RCC 7860 (cell line): ENCODE measurements at places on chromosomes 1 and 21.

GRCh38 chr1:201513498-201514243, 6.7 kb upstream of the CSRP1 start:
- DNase-seq: no peak

DNA sequence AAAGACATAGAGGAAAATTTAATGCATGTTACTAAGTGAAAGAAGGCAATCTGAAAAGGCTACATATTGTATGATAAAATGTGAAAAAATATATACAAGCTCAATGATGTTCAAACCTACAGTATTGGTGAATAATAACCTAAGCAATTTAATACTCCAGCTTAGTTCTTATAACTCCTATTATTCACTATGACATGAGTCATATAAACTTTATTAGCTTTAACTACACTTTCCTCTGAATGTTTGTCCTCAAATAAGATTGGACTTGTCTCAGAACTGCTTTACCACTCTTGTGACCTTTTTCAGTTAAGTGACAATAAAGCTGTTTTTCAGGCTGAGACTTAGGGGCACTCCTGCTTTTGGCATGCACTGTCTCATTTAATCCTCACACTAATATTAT, 50.9 kb downstream of the CNST start:
- DNase-seq: no peak

- no peak for DNase-seq
These were observed 35.1 kb upstream of the PRSS38 start for GRCh38 chr1:227780101-227781044.

- peak; percentile 36 for DNase-seq
These were observed 63.8 kb upstream of the ARHGAP29 start for GRCh38 chr1:94301186-94301585.

- DNase-seq: no peak
These were observed 30.0 kb upstream of the MACF1 start for GRCh38 chr1:39174390-39175081.

DNA sequence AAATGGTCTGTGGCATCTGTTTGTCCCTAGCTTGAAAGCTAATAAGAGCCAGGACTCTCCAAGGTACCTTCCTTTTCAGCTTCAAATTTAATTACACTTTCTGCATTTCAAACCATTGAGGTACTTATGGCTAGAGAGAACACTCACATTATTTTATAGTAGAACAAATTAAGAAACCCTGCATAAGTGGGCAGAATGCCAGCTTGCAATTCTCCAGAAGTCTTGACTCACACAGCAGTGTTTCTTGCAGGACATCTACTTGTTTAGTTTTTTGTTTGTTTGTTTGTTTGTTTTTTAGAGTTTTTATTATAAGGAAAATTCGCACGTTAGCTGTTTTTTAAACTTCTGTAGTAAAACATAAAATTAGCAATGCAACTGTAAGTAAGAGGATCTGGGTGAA, 397.2 kb downstream of the NEGR1 start:
- no peak for DNase-seq

DNA sequence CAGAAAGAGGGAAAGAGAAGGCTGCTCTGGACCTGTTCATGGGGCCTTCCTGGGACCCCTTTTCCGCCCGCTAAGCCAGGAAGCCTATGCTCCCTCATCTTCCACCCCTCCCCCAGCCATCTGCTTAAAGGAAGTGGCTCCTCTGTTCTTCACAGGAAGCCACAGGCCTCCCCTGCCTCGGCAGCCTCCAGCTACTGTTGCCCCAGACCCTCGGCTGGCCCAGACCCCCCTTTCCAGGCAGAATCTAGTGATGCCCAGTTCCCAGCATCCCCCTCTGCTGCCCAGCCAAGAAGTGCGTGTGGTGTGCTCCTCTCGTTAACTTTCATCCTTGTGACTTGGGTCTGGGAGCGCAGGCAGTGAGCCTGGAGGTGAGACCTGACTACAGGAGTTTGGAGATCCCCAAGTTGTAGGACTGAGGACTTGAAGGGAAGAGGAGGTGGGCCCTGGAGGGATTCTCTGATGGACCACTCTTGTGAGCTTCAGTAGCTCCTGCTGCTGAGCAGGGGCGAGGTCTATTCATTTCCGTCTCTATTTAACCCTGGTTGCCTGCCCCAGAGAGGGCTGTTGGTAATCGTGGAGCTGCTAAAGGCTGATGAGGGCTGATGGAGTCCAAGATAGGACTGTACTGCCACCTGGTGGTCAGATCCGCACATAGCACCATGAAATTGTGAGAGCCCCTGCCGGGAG, 9.1 kb downstream of the IFI6 start:
- peak; percentile 63 for DNase-seq

DNA sequence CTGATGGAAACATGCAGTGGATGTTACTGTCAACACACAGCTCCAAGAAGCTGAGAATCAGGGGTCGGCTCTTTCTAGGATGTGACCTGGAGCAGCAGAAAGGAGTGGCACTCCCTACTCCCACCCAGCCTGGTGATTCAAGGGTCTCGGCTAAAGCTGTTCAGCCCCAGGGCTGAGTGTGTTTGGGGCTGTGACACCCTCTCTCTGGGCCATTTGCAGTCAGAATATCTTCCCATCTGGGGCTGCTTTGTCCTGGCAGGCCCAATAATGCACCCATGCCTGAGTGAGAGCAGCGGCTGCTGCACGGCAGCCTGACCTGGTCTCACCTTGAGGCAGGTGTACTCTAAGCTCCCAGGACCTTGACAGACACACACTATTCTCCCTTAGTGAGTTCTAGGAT, 52.5 kb upstream of the AJAP1 start:
- no peak for DNase-seq

- no peak for DNase-seq
These were observed 550 bp upstream of the SYT11 start for GRCh38 chr1:155858800-155859233.

- DNase-seq: no peak
These were observed 17.7 kb downstream of the PTPRC start for GRCh38 chr1:198656500-198656932.

GRCh38 chr1:203553496-203553895, 59.5 kb downstream of the OPTC start:
- no peak for DNase-seq

DNA sequence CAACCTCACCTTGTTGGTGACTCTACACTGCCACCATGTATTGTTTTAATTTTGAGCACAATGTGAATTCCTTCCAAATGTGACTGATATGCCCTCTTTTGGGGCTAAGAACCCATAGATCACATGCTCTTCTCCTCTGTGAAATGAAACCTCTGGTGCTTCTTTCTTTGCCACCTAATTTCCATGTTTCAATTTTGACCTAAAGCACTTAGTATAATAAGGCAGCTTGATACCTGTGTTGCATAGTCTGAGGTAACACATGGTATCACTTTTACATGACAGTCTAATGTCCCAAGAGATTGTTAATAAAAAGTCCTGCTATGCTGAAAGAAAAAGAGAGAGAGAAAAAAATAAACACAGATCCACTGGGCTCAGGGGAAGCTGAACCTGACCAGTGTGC, 24.2 kb downstream of the CLEC20A start:
- DNase-seq: no peak

DNA sequence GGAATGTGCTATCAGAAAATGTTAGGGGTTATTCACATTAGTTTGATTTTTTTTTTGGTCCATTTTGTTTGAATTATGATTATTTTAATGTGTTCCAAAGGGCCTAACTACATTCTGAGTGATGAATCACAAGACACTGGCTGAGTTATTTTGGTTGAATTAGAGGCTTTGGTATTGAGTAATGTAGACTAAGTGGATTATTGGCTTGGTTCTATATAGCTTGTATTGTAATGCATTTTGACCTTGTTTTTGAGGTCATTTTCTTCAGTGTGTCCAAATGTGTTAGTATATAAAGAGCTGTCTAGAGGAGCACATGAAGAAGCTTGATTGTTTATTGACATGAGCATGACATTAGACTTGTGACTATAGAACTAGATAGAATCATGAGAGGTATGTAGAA, 3.4 kb downstream of the ZNF326 start:
- DNase-seq: no peak

DNA sequence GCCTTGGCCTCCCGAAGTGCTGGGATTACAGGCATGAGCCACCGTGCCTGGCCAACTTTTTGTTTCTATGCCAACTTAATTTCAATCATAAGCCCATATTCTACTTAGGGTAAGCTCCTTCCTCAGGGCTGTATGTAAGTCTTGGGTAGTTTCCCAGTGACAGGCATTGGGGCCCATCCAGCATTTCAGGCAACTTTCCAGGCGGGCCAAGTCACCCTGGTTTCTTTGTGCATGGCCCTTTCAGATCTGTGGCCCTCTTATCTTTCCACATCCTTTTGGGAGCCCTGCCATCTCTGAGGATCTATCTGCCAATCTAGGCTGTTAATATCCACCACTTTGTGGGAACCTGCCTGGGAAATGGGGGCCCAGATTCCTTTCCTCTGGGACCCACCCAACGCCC, 58.7 kb downstream of the TNN start:
- DNase-seq: no peak

GRCh38 chr1:157523774-157524493, 28.4 kb downstream of the FCRL5 start:
- no peak for DNase-seq

- peak; percentile 98 for DNase-seq
These were observed 22.6 kb downstream of the COL18A1 start for GRCh38 chr21:45427331-45428271.

GRCh38 chr1:10835421-10835820, 39.0 kb upstream of the CASZ1 start:
- no peak for DNase-seq

DNA sequence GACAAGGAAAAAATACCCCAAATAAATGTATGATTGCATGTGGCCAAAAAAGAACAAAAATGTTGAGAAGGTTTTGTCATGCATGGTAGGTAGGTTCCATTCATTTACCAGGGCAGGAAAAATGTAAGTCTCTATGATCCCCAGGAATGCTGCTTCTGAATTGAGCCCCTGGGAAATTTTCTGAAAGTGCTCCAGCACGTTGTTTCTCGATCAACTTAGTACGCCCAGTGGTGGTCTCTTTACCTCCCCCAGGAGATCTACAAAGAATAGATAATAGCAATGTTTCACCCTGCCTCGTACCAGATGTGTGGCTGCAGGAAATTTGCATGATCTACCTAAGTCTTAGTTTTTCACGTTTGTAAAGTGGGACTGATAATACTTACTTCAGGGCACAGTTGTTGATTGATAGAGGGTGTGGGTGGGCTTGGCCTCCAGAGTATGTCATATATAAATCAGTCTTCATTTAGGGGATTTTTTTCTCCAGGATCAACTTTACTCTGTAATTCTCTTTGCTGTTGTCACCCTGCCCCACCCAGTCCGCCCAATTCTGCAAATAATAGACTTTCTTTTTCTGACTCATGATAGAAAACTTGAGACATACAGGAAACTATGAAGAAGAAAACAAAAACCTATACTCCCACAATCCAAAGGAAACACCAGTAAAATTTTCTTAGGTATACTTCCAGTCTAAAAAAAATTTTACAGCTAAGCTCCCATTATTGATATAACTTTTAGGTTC, 462.0 kb upstream of the RUNX1 start:
- DNase-seq: no peak

DNA sequence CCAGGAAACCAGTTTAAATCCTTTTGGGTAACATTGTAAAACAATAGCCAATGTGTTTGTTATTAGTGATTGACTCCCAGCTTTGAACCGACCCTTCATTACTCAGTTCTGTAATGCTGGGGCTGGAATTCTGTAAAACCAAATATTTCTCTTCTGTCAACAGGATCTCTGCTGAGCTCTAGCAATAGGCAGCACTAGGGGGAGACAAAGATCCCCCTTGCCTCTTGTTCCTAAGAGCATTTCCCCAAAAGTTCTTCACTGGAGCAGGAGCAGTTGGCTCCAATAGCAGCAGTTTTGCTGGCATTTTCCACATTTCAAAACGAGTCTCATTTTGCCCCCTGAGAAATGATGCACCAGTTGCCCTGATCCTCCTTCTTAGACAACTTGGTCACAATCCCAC, 1671.1 kb downstream of the MRPL39 start:
- no peak for DNase-seq

GRCh38 chr1:80892539-80892938, 908.2 kb upstream of the ADGRL2 start:
- DNase-seq: no peak

DNA sequence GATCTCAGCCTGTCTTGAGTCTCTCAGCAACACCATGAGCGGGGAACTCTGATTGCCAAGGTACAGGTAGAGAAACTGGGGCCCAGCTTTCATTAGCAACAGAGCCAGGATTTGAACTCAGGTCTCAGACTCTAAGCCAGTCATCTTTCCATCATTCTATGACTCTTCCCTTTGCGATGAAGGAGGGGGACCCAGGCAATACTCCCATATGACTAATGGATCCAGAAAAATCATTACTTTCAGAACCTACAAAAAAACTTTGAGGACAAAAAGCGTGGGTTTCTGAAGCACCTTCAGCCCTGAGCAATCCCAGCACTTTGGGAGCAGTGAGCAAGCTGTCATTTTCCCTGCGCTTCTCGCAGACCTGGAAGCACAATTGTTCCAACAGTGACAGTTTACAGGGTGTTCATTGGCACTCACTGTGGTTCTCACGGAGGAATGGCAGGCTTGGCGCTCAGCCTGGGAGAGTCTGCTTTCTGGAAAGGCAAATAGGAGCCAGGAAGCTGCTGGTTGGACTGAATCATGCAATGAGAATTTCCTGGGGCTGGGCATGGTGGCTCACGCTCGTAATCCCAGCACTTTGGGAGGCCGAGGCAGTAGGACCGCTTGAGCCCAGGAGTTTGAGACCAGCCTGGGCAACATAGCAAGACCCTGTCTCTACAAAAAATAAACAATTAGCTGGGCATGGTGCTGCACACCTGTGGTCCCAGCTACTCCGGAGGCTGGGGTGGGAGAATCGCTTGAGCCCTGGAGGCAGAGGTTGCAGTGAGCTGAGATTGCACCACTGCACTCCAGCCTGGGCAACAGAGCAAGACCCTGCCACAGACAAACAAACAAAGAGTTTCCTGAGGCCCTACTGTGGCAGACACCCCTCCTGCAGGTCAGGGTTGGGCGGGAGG, 40.1 kb downstream of the SLC2A7 start:
- DNase-seq: peak; percentile 87

DNA sequence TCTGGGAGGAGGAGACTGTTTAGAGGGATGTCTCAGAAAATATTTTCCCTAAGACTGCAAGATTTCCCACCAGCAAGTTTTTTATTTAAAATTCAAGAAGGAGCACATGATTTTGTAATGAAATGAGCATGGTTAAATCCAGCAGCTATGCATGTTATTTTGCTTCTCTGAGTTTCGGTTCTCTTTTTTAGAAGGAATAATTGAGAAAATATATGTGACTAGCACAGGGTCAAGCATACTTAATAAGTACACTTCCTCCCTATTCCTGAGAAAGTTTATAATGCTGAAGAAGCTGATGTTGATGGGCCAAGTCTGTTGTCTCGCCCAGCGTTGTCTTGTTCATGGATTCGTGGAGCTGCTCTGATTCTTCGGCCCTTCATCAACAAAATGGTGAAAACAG, 51.2 kb downstream of the EXO1 start:
- no peak for DNase-seq

GRCh38 chr1:26182383-26182696, 5.0 kb downstream of the CNKSR1 start:
- DNase-seq: no peak

GRCh38 chr21:44903689-44904088, 17.0 kb downstream of the ITGB2 start:
- no peak for DNase-seq
